Upper lobe of left lung (tissue), 6 donors: ENCODE measurements at places on chromosomes 3 and 15. TPM values are rescaled to one million over a fixed set of nuclear protein-coding genes. Genes with fewer than 3 reads are reported as not detected.

The RTP1 gene
- not detected for total RNA-seq

The IQCF5 gene
- total RNA-seq = not detected

GRCh38 chr3:125651244-125651643, 55.9 kb upstream of the OSBPL11 start:
- DNase-seq = peak; percentile 69
- H3K36me3 ChIP-seq = no peaks in the 10 kb centered on the region
- H3K4me1 ChIP-seq = peaks cover 19% of the 10 kb centered on the region

DNA sequence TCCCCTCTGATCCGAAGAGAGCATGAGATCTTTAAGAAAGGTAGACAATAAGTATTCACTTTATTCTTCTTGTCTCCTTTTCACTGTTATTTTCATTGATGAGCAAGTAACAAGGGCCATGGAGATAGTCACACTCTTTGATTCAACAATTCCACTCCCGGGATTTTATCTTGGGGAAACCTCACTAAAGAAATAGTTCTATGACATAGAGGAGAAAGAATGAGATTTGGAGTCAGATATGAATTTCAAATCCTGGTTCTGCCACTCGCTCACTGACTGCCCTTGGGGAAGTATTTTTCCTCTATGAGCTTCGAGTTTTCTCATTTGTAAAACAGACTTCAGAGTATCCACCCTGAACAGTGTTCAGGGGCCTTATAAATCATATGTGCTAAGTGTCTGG, 514.6 kb downstream of the NLGN1 start:
- no peak for DNase-seq
- no peaks in the 10 kb centered on the region for H3K4me1 ChIP-seq
- H3K4me3 ChIP-seq = no peak overlapping the region
- H3K36me3 ChIP-seq = no peaks in the 10 kb centered on the region
- no peak overlapping the region for H3K27ac ChIP-seq

GRCh38 chr15:79004336-79004735, 59.5 kb upstream of the CTSH start:
- no peaks in the 10 kb centered on the region for H3K36me3 ChIP-seq
- H3K27me3 ChIP-seq = no peaks in the 10 kb centered on the region
- no peak overlapping the region for H3K27ac ChIP-seq
- no peak overlapping the region for H3K4me3 ChIP-seq

DNA sequence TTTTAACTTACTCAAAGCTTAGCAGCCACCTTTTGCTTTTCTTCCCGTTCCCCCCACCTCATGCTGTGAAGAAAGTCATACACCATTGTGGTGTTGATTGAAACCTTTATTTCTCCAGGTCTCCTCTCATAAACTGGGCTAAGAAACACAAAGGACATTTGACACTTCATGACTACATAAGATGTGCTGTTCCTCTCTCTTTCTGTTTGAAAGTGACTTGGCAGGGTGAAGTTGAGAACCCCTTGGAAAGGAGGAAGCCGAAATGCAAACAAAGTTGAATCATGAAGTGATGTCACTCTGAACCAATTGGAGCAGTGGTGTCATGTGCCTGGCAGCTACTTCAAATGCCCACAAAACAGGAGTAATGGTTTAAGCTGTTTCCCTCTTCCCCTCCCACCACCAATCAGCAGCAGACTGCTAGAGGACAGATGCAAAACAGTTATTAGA, 174.7 kb downstream of the IGF1R start:
- no peaks in the 10 kb centered on the region for H3K27me3 ChIP-seq
- DNase-seq = no peak
- peak overlapping the region; percentile 43 for H3K27ac ChIP-seq

DNA sequence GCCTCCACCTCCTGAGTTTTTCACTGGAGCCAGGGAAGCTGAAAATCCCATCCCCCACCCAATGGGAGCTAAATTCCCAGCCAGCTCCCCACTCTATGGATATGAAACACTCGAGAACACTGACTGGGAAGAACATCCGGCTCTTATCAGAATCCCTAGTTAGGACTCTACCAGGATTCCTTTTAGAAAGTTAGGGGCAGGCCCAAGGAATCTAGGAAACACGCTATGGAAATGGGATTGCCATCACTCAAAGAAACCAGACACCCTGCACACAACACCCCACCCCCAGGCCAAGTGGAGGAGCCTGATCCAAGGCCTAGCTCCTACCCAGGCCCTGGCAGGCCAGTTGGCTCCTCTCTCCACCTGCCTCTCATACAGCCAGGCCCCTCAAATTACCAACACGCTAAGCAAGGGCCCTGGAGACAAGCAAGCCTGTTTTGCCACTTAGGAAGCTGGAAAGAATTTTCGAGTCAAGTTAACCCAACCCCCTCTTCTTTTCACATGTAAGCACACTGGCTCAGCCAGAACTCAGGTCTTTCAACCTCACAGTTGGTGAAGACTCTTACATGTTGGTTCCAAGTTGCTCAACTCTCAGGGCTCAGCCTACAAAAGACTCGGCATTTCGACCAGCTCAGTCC, 75.5 kb downstream of the RBPMS2 start:
- H3K27me3 ChIP-seq = no peaks in the 10 kb centered on the region
- peak overlapping the region; percentile 63 for H3K27ac ChIP-seq
- no peaks in the 10 kb centered on the region for H3K36me3 ChIP-seq
- H3K4me3 ChIP-seq = peak overlapping the region; percentile 7
- DNase-seq = no peak

DNA sequence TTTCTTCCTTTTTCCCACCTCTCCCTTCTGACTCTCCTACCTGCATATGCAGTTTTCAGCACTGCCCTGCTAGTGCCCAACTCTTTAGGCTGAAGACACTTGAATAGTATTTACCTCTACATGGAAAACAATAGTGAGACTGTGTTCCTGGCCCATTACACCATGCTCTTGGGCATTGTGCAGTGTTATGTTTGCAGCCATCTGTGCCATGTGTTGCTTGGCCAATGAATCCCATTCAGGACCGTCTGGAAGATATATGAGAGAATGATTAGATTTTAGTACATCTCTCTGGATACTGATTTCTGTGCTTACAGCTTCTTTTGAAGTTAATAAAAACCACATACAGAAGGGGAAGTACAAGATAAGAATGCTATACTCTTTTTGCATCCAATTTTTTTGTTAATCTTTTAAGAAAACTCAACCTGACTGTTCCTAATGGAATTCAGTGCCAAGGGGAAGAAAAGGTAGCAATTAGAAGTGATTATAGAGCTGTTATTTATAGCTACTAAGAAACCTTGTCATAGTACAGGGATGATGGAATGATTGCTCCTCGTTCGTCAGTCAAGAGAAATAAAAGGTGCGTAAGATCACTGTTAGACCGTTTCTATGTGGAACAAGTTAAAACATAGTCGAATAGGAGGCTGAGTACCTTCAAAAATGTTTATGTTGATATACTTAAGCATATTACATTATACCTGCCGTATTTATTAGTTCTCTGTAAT, 58.9 kb downstream of the TMEM41A start:
- H3K4me1 ChIP-seq = no peaks in the 10 kb centered on the region
- H3K27me3 ChIP-seq = no peaks in the 10 kb centered on the region
- H3K27ac ChIP-seq = no peak overlapping the region
- no peak for DNase-seq

DNA sequence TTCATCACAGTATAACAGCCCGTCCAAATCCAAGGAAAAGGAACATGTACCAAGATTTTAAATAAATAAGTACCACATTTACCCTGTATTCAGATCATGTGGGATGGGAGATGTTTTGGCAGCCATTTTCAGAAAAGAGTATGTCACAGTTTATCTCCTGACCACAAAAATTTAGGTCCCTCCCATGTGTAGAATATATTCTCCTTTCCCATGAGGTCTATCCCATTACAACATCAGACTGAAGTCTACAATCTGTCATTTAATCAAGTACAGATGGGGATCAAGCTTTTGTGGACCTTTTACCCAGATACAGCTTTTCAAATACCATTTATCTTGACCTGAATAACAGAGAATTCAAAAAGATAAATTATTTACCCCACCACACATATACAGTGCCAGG, 444.5 kb downstream of the PLOD2 start:
- H3K36me3 ChIP-seq = no peaks in the 10 kb centered on the region
- DNase-seq = no peak
- H3K4me1 ChIP-seq = no peaks in the 10 kb centered on the region
- no peaks in the 10 kb centered on the region for H3K27me3 ChIP-seq

GRCh38 chr3:66532613-66533012, 31.8 kb upstream of the LRIG1 start:
- H3K4me1 ChIP-seq = no peaks in the 10 kb centered on the region
- no peak overlapping the region for H3K4me3 ChIP-seq
- DNase-seq = no peak
- no peaks in the 10 kb centered on the region for H3K27me3 ChIP-seq
- H3K27ac ChIP-seq = no peak overlapping the region

GRCh38 chr3:41208507-41209220, 9.4 kb downstream of the CTNNB1 start:
- no peak overlapping the region for H3K27ac ChIP-seq
- no peaks in the 10 kb centered on the region for H3K36me3 ChIP-seq
- peaks cover 55% of the 10 kb centered on the region for H3K4me1 ChIP-seq

DNA sequence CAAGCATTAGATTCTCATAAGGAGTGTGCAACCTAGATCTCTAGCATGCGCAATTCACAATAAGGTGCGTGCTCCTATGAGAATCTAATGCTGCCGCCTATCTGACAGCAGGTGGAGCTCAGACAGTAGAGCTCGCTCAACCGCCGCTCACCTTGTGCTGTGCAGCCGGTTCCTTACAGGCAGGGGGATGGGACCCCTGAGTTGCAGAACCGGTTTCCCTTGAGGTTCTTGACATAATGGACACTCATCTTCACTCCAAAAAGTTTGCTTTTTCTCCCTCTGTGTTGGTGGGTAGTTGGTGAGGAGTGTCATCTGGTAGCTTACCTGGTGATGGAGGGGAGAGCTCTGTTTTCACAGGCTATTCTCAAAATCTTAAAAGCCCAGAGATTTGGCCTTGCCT, 324.0 kb upstream of the TBL1XR1 start:
- no peak overlapping the region for H3K27ac ChIP-seq
- peak; percentile 89 for DNase-seq
- no peak overlapping the region for H3K4me3 ChIP-seq
- H3K36me3 ChIP-seq = no peaks in the 10 kb centered on the region
- H3K27me3 ChIP-seq = no peaks in the 10 kb centered on the region
- H3K4me1 ChIP-seq = peaks cover 5% of the 10 kb centered on the region

DNA sequence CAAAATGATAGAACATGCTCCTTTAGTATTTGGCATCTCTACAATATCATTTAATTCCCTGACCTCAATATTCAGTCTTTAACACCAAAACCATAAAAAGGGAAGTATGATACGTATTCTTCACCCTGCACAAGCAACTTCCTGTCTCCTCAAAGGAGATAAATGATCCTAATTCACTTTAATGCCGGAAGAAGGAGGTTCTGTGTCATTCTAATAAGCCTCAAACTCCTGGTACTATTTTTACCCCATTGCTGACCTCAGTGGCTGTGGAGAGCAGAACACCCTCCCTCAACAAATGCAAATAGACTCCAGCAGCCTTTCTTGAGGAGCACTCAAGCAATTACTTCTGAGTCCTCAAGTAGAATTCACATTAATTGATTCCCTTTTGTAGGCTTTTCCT, 173.3 kb downstream of the TMEM108 start:
- DNase-seq = no peak
- peaks cover 11% of the 10 kb centered on the region for H3K4me1 ChIP-seq
- no peak overlapping the region for H3K4me3 ChIP-seq

DNA sequence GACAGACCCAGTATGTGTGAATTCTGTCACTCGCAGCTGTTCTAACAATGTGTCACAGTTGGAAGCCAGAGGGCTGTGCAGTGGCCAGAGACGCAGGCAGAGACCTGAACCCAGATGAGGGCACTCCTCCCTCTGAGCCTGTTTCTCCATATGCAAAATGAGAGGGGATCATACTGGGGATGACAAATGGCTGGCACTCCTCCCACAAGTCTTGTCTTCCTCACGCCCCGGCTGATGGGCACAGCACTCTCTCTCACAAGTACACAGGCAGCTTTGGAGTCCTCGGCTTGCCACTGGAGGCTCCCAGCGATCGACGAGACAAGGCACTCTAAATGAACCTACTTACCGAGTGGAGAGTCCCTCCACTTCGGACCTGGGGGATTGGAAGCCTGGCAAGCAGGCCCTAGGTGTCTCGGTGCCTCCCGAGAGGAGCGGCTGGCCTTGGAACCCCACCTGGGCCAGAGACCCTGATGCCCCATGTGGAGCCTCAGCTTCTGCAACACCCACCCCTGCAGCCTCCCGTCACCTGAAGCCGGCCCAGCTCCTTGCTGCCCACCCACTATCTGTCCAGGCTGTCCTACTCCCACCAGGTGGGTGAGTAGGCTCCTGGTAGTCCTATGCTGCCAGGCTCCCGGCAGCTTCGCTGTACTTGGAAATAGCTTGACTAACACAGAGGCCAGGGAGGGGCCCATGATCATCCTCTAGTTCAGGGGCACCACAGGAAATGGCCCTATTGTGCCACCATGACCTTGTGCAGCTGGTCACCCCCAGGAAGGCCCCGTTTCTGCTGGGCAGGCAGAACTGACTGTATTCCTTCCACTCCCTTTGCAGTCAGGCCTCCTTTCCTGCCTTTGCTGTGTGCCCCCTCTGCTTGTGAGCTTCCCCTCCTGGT, 65.0 kb upstream of the IQSEC1 start:
- no peaks in the 10 kb centered on the region for H3K27me3 ChIP-seq
- no peak overlapping the region for H3K27ac ChIP-seq
- H3K4me3 ChIP-seq = no peak overlapping the region
- peak; percentile 17 for DNase-seq
- no peaks in the 10 kb centered on the region for H3K4me1 ChIP-seq
